ENCODE measurements at places on chromosomes 5 and 9.

GRCh38 chr9:35928591-35929452 lies 19.5 kb downstream of the SPAAR start:
- DNase-seq = no peak

DNA sequence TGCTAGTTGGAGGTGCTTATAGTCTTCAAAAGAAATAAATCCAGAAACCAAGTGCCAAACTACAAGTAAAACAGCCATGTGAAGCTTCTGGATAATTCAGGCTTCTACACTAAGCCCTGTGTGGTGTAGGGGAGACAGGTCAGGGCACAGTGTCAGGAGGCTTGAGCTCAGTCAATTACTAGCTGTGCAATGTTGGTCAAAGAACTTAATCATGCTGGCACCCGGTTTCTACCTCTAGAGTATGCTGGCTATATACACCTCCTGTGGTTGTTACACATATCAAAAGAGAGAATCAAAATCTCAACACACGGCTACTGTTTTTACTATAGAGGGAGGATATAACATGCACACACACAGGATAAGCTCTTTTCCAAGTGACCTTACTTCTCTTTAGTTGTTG lies 469.7 kb upstream of the ZNF462 start:
- DNase-seq = no peak

DNA sequence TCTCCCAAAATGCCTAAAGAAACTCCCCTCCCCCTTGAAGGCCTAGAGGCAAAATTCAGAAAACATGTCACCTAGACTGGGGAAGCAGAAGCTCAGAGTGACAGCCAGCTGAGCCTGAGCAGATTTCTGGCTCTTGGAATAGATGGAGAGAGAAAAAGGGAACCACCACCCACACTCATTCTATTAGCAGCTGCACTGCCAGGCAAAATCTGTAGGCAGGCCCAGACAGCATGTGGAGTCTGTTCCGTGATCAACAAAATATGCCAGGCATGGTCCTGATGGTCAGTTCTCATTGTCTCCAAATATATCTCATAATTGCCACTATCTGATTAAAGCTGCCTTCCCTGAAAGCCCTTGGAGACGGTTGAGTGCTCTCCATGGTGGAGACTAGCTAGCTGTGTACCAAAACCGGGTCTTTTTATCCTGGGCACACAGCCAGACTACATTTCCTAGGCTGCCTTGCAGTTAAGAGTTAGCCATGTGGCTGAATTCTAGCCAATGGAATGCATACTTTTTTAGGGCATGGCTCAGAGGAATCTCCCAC lies 131.7 kb upstream of the GPR151 start:
- DNase-seq = peak; percentile 29

- no peak for DNase-seq
Measured at GRCh38 chr5:158819095-158819494, 280.6 kb downstream of the EBF1 start.

- peak; percentile 79 for DNase-seq
Measured at GRCh38 chr5:137629646-137630045, 106.2 kb downstream of the KLHL3 start.

- DNase-seq = no peak
Measured at GRCh38 chr9:114248299-114248707, 74.6 kb upstream of the ORM1 start.

DNA sequence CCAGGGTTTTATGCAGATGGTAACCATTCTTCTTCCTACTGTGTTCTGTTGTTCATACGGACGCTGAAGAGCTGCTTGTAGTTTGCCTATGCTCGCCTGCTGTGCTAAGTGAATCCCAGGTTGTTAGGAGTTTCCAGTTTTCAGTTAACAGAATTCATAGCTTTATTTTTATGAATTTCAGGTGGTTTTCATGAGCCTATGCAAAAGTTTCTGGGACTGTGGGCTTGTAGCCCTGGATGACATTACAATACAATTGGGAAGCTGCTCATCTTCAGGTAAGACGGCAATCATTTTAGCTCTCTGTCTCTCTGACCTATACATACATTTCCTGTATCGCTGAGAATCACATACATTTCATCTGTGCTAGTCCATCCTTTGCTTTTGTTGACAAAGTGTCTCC lies 90.3 kb upstream of the SMC5 start:
- DNase-seq = no peak

GRCh38 chr5:176420972-176421544 lies 4.7 kb upstream of the CLTB start:
- no peak for DNase-seq

- DNase-seq = no peak
Measured at GRCh38 chr9:94881940-94882339, 155.4 kb downstream of the AOPEP start.

- DNase-seq = no peak
Measured at GRCh38 chr9:89878687-89879086, 273.9 kb downstream of the GADD45G start.

DNA sequence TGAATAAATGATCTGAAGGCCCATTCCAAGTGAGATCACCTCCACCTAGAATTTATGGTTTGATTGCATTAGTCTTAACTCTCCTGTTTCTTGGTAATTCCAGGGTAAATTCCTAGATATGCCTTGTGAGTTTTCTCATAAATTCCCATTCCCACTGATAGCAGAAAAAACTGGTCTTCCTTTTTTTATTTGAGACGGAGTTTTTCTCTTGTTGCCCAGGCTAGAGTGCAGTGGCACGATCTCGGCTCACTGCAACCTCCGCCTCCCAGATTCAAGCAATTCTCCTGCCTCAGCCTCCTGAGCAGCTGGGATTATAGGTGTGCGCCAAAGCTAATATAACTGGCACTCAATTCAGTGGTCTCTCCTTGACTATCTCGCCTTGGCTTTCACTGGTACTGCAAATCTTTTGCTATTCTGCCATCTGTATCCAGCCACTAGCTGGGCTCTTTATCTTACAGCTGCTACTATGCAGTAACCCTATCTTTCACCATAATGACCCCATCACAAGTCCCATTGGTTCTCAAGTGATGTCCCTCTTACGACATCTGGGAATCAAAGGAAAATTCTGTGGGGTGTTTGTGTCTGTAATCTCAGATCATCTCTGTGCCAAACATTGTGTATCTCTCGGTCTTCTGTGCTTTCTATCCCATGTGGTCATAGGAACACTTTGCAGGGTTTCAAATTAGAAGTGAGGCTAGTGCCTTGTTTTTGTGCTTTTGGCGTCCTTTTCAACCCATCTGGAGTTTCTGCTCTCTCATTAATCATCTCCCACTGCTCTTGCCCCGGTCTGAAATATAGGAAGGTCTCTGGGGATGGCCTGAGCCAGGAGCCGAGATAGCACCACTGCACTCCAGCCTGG lies 14.4 kb downstream of the HNRNPK start:
- peak; percentile 66 for DNase-seq

DNA sequence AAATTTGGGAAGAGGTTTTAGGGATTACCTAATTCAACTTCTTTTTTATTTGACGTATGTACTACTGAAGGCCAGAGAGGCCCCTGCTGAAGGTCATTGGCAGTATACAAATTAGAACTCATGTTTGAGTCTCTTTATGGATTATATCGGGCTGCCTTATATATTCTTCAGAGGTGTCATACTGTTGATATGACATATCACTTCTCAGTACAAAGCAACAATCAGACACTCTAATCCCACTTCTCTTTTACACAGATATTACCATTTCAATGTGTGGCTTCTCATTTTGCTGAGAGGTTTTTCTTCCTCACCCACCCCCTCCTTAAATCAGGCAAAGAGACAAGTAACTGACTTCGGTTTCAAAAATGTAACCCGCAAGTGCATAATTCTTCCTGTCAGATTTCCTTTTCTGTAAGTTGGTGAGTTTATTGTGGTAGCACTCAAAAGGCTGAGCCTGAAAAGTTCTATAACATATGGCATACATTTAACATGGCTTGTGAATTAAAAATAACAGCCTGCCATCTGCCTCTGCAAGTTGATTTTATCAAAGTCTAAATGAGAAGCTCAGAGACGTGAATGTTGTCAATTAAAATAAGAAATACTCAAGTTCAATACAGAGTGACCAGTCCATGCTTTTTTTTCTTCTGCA lies 163.6 kb upstream of the RORB start:
- DNase-seq = no peak

GRCh38 chr9:111542497-111543254 lies 17.7 kb downstream of the ZNF483 start:
- DNase-seq = no peak

DNA sequence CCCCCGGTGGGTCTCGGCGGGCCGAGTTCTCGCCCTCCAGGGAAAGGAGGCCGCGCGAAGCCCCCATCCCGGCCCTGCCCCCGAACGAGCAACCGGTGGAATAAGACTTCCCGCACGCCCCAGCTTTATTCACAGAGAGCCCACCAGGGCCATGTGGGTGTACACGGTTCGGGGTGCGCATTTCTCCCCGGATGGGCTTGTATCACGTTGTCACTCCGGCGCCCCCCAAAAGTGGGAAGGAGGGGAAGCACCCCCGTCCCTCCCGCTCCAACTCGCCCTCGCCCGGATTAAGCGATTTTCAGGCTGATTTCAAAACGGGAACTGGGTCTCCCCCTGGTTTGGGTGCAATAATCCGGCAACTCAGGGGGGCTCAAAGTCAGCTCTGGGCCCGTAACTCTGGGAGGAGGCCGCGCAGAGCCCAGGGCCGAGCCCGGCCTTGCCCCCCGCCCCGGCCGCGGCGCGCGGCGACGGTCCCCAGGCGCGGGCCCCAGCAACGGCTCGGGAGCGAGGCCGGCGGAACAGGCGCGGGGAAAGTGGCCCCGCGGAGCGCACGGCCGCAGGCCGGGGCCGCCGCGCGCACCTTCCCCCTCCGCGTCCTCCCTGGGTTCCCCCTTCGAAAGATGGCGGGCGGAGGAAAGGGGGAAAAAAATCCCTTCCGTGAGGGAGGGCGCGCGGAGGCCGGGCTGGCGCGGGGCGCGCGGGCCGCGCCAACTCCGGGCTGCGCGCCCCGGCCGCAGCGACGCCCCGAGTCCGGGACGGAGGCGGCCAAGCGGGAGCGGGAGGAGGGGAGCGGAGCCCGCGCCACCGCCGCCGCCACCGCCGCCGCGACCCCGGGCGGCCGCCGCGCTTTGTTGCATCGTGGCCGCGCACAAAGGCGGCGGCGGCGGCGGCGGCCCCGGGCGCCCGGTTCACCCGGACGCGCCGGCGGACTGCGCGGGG lies 644 bp downstream of the BRD3 start:
- DNase-seq = peak; percentile 32

DNA sequence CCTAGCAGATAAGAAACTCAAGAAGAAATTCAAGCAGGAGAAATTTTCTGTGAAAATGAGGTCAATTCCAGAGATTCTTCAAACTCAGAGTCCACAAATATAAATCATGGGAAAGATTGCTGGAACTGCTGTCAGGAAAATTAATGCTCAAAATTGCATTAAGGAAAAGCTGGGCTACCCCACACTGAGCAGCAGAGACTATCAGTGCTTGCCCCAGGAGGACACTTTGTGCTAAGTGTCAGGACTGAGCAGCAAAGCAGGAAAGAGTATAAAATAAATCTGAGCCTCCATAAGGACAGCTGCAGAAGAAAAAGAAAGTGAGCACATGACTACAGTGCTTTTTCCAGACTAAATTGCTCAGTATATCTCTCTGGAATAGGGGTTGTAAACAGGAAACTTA lies 81.6 kb downstream of the RGS7BP start:
- no peak for DNase-seq

DNA sequence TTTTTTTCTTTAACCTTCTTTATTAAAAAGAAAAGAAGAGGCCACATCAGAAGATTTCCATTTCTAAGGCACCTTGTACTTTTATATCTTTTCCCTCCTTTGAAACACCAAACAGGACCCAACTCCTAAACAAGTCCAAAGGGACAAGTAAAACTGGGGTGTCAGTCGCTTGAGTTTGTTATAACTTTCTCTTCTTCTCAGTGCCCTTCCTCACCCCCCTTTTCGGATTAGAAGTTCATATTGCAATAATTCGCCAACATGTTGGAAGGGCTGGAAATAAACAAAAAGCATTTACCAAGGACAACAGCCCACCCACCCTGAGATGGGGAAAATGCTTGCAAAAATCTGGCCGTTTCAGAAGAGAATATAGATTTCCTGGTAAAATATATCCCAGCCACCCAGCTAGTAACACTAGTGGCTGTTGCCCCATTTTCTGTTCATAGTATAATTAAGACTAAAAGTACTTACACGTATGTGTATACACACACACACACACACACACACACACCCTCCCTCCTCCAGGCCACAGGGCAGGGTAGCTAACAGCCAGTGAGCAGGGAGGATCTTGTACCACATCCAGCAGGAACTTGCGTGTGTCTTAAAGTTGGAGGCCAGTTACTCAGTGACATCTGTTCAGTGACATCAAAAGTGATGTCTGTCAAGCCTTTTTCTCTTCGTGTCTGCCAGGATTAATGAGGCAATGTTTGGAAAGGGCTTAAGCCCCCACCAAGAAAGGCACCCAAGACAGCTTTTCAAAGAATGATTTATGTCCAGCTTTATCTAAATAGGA lies 149.1 kb upstream of the KLF4 start:
- peak; percentile 95 for DNase-seq

All from NCI-H82 (cell line).